CD4-positive, alpha-beta T cell treated with Interleukin-1 beta for 1 hour (primary cell): ENCODE measurements at places on chromosomes 12 and 14.

DNA sequence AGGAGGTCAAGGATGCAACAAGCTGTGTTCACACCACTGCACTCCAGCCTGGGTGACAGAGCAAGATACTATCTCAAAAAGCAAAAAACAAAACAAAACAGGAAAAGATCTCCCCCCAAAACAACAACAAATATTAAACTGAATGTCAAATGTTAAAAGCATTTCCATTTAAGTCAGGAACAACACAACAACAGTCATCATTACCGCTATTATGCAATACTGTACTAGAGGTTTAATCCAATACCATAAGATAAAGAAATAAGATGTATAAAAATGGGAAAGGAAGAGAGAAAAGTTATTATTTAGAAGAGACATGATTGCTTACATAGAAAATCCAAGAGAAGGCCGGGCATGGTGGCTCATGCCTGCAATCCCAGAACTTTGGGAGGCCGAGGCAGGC is 36.6 kb downstream of the FERMT2 start:
- DNase-seq, result no peak

GRCh38 chr14:97943619-97944018 is 1146.4 kb downstream of the VRK1 start:
- no peak for DNase-seq

- DNase-seq, result no peak
Measured at GRCh38 chr14:94540031-94540794, 21.0 kb upstream of the SERPINA4 start.

- no peak for DNase-seq
Measured at GRCh38 chr12:54502485-54502884, 4.9 kb downstream of the NCKAP1L start.

GRCh38 chr12:86170051-86170450 is 86.1 kb downstream of the MGAT4C start:
- DNase-seq, result no peak
